Fibroblast of villous mesenchyme (primary cell): ENCODE measurements at places on chromosomes 3 and 15.

DNA sequence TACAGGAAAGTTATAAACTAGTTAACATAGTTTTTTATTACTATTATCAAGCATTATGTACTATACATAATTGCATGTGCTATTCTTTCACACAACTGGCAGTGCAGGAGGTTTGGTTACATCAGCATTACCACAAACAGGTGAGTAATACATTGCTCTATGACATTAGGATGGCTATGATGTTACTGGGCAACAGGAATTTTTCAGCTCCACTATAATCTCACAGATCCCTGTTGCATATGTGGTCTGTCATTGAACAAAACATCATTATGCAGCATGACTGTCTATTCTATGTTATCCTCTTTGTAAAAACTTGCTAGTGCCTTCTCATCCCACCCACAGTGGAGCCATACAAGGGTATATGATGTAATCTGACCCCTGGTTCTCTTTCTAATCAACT lies 36.5 kb upstream of the PDZRN3 start:
- DNase-seq, result no peak

DNA sequence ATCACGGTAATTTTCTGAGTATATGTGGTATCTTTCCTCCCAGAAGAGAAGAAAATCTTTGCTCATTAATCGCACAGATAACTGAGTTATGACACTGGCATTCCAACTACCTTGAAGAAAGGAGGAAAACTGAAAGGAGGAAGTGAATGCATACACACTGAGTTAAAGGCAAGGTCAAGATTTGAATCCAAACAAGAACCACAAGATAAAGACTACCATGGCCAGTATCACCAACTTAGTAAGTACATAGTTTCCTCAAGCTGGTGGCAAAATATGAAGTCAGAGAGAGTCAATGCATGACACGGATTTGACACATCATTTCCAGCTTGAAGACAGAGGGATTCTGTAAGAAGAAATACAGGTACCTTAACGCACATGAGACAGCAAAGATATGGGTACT lies 287.5 kb downstream of the ULK4 start:
- DNase-seq, result no peak

DNA sequence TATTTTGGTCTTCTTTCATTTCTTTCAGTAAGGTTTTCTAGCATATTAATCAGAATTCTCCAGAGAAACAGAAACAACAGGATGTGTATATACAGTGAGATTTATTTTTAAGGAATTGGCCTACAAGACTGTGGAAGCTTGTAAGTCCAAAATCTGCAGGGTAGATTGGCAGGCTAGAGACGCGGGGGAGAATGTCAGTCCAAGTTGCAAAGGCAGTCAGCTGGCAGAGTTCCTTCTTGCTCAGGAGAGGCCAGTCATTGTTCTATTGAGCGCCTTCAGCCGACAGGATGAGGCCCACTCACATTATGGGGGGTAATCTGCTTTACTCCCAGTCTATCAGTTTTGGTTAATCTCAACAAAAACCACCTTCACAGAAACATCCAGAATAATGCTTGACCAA lies 133.4 kb upstream of the UBE3A start:
- DNase-seq, result no peak

- DNase-seq, result peak; percentile 40
Observed at GRCh38 chr3:174951034-174951433, 91.9 kb downstream of the NAALADL2 start.

- DNase-seq, result no peak
Observed at GRCh38 chr3:71366988-71367604, 216.4 kb downstream of the FOXP1 start.

GRCh38 chr3:111366515-111366914 lies 175.5 kb upstream of the CD96 start:
- DNase-seq, result peak; percentile 20

DNA sequence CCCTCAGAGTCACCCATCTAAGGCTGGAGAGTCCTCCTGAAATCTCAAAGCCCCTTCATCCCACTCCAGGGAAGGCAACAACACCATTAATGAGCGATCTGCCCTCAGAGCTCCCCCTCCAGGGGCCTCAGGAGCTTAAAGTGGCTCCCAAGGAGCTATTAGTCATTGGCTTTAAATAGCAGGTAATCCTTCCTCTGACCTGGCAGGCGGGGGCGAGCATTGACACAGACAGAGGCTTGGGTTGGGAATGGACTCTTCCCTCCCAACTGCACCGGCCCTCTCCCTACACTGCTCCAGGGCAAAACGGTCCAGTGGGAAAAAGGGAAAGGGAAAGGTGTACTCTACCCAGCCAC lies 1.4 kb downstream of the MFGE8 start:
- DNase-seq, result peak; percentile 65

- no peak for DNase-seq
Observed at GRCh38 chr3:130894986-130895280, 1.0 kb downstream of the ATP2C1 start.

- peak; percentile 25 for DNase-seq
Observed at GRCh38 chr3:122577409-122578031, at the start of gene PARP15. TSS of gene PARP15 (plus strand) at chr3:122577650. CDS start at chr3:122577668, 18 bp downstream.

DNA sequence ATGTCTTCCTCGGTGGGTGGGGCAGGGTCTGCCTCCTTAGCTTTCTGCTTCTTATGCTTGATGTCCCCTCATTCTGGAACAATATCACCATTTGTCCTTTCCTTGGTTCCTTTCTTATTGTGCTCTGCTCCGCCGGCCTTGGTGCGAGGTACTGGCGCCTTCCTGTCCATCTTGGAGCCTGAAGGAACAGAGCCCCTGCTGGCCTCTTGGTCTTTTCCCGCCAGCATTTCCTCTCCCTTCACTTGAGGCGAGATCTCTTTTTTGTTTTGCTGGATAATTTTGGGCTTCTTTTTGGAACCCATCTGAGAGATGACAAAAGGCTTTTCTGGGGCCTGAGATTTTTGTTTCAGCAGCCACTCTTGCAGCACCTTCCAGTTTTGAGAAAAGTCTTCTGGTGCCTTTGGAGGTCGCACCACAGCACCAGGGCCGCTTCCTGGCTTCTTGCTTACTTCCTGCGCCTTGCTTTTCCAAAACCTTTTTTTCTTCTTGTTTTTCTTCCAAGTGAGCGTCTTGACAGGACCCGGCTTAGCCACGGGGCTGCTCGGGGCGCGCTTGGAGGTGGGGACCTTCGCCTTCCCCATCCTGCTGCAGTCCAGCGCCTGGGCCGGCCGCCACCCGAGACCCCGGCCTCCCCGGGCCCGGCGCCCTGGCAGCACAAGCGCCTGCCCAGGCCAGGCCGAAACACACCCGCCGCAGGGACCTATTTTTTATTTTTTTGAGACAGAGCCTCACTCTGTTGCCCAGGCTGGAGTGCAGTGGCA lies 127.1 kb downstream of the KLF13 start:
- no peak for DNase-seq

GRCh38 chr3:160384639-160385318 lies 14.2 kb downstream of the IFT80 start:
- DNase-seq, result no peak

DNA sequence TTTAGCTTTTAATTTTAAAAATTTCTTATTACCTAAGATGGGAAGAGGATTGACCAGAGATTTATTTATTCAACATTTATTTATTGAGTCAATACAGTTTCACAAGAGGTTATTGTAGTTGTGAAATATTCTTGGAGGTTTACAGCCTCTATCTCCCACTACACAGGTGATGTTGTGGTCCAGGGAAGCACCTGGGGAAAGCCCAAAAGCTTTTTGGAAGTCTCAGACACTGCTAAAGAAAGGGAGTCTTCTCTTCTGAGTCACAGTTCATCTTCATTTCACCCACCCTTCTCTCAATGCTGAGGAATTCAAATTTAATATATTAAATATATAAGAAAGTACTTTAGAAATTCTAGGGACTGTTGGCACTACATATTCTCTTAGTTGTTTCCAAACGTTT lies 41.8 kb downstream of the SERPINI1 start:
- DNase-seq, result no peak

GRCh38 chr15:76994001-76994400 lies 925 bp upstream of the PSTPIP1 start:
- DNase-seq, result peak; percentile 18

- DNase-seq, result no peak
Observed at GRCh38 chr3:59081071-59081470, 31.2 kb upstream of the CFAP20DC start.
